HTR-8/SVneo (cell line): ENCODE measurements at places on chromosomes 2 and 18.
A peak's percentile ranks its signal among the peaks of the same experiment; 100 is the strongest.

DNA sequence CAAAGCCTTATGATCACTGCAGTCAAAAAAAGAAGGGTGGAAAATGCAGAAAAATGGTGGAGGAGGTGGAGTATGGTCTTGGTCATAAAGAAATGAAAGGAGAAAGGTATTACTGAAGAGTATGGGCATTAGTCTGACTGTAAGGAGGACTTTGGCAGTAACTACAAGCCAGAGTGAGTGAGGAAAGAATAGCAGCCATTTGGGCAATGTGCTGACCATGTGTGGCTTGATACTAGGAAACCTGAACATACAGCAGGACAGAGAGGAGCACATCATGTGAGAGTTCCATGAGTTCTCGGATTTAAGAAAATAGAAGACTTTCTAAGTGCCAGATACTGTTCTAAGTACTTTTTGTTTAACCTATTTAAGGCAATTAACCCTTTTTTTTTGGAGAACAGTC lies 8.5 kb downstream of the DTNA start:
- no peak for DNase-seq

DNA sequence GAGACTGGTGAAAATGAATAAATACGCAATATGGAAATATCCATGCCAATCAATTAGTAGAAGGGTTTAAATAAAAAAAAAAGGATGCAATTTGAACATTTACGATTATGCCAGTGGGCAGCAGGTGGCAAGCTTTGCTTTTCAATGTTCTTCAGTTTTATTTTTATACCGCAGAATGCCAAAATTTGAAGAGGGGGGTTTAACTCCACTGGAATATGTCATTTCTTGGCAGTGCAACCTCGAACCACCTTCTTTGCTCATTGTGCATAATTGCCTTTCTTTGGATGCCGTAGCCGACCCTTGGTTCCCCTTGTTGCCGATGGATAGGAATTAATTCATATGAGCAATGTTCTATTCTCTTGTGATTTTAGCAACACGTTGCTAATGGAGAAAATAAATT lies 88.0 kb downstream of the LTBP1 start:
- no peak for DNase-seq

DNA sequence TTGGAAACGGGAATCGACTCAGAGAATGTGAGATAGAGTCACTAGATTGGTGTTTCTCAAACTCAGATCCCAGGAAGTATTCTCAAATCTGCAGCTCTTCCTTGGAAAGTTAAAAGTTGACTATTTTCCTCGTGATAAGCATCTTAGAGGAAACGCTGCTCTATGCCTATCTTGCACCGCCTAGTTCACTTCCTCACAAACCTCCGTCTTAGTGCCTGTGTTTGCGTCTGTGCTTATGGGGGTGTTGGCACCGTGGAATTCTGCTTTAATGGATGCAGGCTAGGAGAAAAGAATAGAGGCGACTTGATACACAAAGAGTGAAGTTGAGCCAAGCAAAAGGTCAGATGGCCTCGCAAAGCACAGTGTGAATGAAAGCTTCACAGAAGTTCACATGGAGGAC lies 255.3 kb upstream of the ID2 start:
- no peak for DNase-seq

GRCh38 chr2:2662037-2662846 lies 331.2 kb upstream of the MYT1L start:
- DNase-seq: no peak

- no peak for DNase-seq
Observed at GRCh38 chr2:69700381-69700780, 41.6 kb upstream of the ANXA4 start.

DNA sequence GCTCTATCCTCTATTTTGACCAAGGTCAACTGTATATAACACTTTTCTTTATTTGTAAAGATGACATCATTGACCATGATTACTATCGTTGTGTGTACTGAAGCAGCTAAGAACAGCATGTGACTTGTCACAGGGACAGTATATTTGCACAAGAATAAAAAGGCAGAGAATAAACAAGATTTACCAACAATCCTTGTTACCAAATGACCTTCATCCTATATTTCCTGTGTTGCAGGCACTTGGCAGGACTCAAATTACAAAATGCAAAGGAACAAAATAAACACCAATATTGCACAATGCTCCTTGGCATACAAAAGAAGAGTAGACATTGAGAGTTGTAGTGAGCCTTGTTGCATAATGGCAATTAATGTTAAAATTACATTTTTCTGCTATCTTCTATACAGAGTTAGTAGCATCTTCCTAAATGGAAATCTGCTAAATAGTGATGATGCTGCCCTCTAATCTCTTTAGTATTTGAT lies 61.8 kb downstream of the RFTN2 start:
- DNase-seq: no peak

GRCh38 chr2:209636076-209636475 lies 135.6 kb upstream of the UNC80 start:
- no peak for DNase-seq

GRCh38 chr2:201452058-201452921 lies 750 bp downstream of the STRADB start:
- DNase-seq: no peak

DNA sequence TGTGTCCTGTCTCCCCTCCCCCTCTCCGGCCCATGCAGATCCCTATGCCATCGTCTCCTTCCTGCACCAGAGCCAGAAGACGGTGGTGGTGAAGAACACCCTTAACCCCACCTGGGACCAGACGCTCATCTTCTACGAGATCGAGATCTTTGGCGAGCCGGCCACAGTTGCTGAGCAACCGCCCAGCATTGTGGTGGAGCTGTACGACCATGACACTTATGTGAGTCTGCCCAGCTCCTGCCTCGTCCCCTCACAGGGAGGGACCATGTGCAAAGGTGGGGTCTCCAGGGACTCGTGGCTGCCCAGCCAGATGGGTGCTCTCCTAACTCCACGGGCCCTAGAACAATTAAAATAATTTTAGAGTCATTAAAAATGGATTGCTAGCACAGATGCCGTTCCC lies 145.2 kb downstream of the DYSF start:
- DNase-seq: no peak

GRCh38 chr2:228771315-228771714 lies 499.8 kb downstream of the PID1 start:
- DNase-seq: no peak

GRCh38 chr2:72961853-72962468 lies 44.6 kb downstream of the EMX1 start:
- DNase-seq: no peak

- no peak for DNase-seq
Observed at GRCh38 chr2:95275601-95276243, 1.5 kb downstream of the PROM2 start.

DNA sequence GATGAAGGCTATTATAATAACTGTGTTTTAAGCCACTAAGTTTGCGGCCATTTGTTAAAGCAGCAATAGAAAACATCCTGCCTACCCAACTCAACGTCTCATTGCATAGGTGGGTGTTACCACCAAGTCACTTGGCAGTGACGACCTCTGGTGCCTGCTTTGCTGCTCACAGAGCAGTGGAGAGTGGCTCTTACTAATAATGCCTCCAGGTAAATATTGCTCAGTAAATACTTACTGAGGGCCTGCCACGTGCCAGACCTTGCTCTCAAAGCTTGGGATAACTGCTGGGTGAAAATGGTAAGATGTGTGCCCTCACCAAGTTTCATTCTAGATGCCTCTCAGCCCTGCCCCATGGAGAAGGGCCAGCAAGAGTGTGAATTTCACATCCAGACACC lies 27.7 kb downstream of the ITGA6 start:
- DNase-seq: no peak

- DNase-seq: no peak
Observed at GRCh38 chr2:201858281-201859184, 52.2 kb downstream of the CDK15 start.

DNA sequence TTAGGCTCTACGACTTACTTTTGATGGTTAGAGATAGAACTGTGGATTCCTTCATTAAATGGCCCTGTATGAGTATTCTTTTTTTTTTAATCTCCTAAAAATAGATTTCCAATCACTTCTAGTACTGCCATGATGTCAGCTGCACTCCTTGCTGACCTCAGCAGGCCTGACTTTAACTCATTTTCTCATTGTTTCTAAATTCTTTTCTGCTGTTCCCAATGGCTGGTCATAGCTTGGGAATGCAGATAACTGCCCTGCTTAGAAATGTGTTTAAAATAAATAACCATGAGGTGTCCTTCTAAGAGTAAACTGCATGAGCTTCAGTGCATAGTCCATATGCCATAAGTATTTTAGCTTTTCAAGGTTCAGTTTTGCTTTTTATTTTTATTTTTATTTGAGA lies 15.7 kb downstream of the CCDC85A start:
- peak; percentile 36 for DNase-seq

DNA sequence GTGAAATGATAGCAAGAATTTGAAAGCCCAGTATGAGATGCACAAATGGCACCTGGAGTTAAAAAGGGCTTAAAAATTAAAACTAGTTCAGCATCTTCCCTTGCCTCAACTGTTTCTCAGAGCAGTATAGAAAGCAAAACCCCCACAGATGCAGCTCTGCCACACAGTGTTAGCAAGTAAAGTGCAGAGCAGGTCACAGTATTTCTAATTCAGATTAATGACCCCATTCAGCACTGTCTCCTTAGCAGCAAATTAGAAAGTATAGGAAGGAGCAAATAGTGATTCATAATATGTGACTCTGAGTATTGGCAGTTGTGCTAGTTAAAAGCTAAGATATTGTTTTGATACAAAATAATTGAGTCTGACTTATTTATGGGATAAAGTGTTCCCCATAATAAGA lies 73.8 kb upstream of the CCDC85A start:
- DNase-seq: no peak

GRCh38 chr2:191516260-191516659 lies 161.7 kb upstream of the NABP1 start:
- no peak for DNase-seq

DNA sequence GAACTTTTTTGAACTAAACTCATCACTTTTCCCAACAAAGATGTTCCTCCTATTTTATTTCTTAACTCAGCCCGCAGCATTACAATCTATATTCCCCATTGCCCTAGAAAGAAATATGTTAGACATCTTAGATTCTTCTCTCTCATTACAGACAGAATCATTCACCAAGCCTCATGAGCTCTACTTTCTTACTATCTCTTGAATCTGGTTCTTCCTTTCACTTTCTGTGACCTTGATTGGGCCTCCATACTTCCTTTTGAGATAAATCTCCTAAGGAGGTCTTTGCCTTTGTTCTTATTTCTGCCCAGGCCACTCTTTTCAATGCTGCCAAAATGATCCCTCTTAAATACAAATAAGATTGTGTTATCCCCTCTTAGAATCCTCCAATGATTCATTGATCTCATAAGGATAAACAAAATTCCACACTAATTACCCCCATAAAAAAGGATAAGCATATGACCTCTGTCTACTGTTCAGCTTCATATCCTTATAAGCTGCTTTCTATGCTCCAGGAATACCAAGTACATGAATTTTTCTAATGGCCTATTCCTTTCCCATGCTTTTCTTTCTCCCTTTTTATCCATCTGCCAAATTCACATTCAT lies 400.0 kb downstream of the ARHGAP15 start:
- no peak for DNase-seq

- peak; percentile 27 for DNase-seq
Observed at GRCh38 chr18:74081966-74082741, 65.5 kb downstream of the FBXO15 start.

DNA sequence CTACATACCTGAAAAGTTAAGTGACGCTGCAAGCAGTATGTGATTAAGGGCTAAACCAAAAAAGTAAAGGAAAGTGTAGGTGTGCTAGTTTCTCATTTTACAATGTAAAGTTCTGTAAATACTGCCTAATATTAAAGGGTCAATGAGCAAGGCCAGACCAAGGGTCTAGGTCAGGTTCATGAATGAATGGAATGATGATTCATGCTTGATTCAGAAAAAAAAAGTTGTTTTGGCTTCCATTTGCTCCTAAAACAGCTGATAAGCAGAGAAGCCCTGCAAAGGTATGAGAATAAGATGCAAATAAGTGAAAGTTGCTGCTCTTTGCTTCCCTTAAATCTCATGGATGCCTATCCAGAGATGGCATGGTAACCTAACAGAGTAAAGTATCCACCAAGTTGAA lies 61.3 kb downstream of the PTRHD1 start:
- DNase-seq: no peak

DNA sequence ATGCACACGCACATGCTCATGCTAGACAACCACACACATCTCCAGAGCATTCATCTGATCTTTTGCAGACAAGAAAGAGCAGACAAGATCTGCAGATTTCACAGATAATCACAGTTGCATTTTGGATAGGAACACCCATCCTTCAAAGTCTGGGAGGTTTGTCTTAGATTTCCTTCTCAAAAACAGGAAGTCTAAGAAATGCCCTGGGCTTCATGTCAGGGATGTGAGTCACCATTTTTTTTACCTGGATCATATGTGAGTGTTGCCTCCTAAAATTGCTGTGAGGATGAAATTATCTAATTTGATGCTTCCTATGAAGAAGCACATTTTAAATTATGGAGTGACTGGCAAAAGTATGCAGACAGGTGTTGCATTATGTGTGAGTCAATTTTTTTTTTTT lies 46.1 kb downstream of the SRD5A2 start:
- DNase-seq: no peak

- DNase-seq: no peak
Observed at GRCh38 chr2:190355968-190356644, 12.7 kb downstream of the INPP1 start.

- no peak for DNase-seq
Observed at GRCh38 chr18:58364876-58365528, 263.9 kb downstream of the ALPK2 start.

- no peak for DNase-seq
Observed at GRCh38 chr2:28809927-28810326, 707 bp upstream of the SPDYA start.
